ENCODE measurements at places on chromosomes 7 and 10.
A peak's percentile ranks its signal among the peaks of the same experiment; 100 is the strongest.

GRCh38 chr7:26493737-26494428 lies 202.2 kb downstream of the SNX10 start:
- DNase-seq: no peak

GRCh38 chr10:112915590-112916572 lies 34.2 kb upstream of the TCF7L2 start:
- DNase-seq: no peak

- DNase-seq: no peak
Measured at GRCh38 chr7:142814451-142814850, 40.4 kb upstream of the EPHB6 start.

DNA sequence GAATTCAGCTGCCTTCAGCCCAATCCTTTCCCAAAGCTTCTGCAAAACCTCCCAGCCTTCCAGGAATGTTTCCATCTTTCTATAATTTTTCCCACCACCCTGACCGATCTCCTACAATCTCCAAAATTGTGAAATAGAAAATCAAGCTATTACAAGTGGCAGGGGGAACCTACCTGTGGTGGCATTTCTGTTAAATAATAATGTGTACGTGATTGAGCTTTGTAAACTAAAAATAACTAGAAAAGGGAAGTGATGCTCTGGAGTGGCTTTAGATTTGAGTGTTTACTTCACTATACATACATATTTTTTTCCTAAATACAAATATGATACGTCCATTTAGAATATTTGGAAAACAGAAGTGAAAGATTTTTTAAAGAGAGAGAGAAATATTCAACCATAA lies 593.6 kb downstream of the GRM8 start:
- no peak for DNase-seq

GRCh38 chr10:13959443-13960359 lies 371.0 kb downstream of the FRMD4A start:
- no peak for DNase-seq

DNA sequence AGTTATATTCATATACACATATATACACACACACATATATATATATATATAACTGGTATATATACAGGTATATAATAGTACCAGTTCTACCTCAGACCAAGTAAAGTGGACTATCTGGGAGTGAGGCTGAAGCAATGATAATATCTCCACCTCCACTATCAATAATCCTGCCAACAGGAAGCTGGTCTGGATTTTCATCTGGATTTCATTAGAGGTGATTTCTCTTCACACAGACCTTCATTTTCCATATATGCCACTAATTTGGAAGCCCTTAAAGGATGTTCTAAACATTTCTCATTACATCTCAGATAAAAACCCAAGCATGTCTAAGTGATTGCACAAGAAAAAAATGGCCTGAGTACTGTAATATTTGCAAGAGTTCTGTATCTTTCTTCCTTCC lies 1.7 kb upstream of the SLC35B4 start:
- DNase-seq: no peak

DNA sequence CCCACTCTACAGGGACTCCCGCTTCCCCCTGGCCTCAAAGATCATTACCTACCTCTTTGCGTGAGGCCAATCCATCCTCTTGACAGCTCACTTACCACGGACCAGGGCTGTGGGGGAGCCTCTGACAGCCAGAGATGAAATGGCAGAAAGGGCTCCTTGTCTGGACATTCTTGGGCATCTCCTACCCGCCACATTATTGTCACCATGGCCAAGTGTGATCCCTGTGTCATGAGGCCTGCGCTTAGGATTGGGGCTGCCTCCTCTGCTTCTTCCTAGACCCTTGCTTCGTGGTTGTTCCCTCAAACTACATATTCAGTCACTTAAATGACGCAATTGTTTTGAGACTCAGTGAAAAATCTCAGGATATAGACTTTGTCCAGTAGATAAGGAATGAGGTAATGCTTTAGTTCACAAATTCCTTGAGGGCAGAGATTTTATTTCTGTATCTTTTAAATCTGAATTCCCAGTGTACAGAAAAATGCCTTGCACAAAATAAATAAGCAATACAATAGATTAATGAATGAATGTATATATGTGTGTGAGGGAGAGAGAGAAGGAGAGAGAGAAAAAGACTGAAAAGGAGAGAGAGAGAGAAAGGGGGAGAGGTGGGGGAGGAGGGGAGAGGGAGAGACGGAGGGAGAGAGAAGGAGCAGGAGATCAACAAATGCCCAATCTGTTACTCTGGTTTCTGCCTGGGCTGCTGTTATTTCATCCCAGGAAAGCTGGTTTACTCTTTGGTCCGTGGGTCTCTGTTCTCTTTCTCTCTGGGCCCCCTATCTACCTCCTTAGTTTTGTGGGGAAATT lies 159.0 kb downstream of the PLXNA4 start:
- no peak for DNase-seq

DNA sequence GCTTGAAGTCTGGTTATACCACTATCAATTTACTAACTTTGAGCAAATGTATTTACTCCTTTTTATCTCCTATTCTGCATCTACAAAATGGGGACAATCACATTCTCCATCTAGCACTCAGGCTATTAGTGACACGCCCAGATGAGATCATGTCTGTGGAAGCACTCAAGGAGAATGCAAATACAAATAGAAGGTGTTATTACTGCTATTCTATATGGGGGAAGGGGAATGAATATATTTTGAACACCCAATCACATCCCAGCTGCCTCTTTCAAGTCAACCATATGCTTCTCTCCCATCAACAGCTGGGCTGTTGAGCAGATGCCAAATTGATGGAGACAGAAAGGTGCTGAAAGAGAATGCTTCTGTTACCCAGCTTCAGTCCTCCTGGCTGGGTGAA lies 23.5 kb downstream of the SGMS1 start:
- no peak for DNase-seq

GRCh38 chr7:103446049-103446520 lies at the start of gene SLC26A5:
SLC26A5 (minus strand) TSS chr7:103446207; CDS start chr7:103421514, 24,693 bp downstream.
- peak; percentile 18 for DNase-seq

- DNase-seq: no peak
Measured at GRCh38 chr7:119694506-119694905, 578.5 kb upstream of the KCND2 start.

GRCh38 chr7:106536079-106536478 lies 124.9 kb downstream of the CCDC71L start:
- no peak for DNase-seq

GRCh38 chr7:134874407-134874806 lies 95.0 kb downstream of the CALD1 start:
- DNase-seq: no peak

DNA sequence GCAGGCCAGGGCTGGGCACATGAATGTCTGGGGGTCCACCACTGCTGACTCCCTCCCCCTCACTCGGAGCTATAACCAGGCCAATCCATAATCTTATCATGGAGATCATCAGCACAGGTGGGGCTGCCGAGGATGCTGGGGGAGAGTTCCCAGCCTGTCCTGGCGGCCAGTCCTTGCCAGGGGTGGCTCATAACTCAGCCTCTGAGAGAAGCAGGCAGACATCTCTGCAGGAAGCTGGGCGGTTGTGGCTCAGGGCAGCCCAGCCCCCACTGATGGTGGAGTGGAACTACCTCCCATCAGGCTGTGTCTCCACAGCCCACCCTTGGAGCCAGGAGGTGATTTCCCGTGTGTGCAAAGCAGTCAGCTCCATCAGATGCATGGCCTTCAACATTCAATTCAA lies 109.4 kb upstream of the ZNF92 start:
- DNase-seq: no peak

GRCh38 chr7:157496416-157497275 lies 159.8 kb downstream of the DNAJB6 start:
- DNase-seq: no peak

GRCh38 chr7:92747041-92747835 lies 89.1 kb downstream of the CDK6 start:
- DNase-seq: no peak

DNA sequence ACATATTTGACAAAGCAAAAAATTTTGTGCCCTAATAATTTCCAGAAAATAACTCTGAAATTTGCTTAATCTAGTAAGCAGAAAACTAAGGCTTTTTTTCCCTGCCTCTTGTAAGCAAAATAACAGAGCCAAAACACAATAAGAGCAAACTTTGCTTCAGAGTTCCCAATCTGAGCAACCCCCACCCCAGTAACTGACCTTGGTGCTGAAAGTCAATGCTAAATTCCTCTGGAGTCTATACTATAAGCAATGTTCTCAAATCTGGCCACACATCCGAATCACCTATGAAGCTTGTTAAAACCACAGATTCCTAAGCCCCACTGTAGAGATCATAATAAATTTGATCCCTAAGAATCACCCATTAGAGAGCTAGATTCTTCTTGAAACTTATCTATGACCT lies 150.5 kb downstream of the ELAPOR2 start:
- DNase-seq: no peak

GRCh38 chr10:91604553-91605534 lies 28.0 kb downstream of the PPP1R3C start:
- DNase-seq: no peak

- peak; percentile 71 for DNase-seq
Measured at GRCh38 chr10:97196223-97197029, 10.7 kb upstream of the SLIT1 start.

GRCh38 chr7:28360739-28361138 lies 51.6 kb upstream of the CREB5 start:
- no peak for DNase-seq

DNA sequence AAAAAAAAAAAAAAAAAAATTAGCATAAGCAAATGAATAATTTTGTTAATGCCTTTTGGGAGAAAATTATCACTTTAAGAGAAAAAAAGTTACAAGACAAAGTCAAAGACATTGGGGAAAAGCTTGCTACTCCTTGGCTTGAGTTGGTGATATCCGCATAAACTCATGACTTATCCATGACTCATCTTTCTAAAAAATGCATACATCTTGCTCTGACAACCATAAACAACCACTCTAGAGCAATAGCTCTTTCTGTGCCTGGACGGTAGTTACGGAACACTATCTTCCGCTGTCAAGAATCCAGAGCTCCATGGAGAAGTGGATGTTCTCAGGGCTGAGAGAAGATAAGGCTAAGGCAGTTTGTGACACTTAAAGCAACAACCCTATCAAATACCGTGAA lies 281.1 kb upstream of the PFKP start:
- no peak for DNase-seq

GRCh38 chr10:66350622-66351399 lies 575.0 kb upstream of the LRRTM3 start:
- no peak for DNase-seq

DNA sequence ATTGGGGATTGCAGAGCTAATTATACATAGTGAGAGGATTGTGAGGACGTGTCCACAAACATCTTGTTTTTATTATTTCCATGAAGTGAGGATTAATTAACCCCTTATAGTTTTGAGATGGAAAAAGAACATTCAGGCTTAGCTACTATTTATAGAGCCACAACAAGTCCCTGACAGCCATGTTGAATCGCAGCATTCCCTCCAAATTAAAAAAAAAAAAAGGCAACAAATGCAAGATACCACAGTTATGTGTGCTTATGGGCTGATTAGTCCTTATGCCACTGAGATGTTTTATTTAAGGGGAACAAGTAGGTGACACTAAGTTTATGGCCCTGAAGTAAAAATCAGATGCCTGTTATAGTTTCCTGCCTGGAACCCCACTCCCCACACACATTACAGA lies 350.3 kb downstream of the GPAM start:
- DNase-seq: no peak

Data from GM12892 (cell line).